ENCODE measurements at places on chromosomes 16 and 17. TPM values are rescaled to one million over a fixed set of nuclear protein-coding genes. Genes with fewer than 3 reads are reported as not detected.

GRCh38 chr17:38418693-38419507 lies 9.4 kb upstream of the ARHGAP23 start:
- peak; percentile 22 for DNase-seq
- peak overlapping the region; percentile 44 for H3K4me3 ChIP-seq
- no peaks in the 10 kb centered on the region for H3K36me3 ChIP-seq
- peaks cover 18% of the 10 kb centered on the region for H3K4me1 ChIP-seq

DNA sequence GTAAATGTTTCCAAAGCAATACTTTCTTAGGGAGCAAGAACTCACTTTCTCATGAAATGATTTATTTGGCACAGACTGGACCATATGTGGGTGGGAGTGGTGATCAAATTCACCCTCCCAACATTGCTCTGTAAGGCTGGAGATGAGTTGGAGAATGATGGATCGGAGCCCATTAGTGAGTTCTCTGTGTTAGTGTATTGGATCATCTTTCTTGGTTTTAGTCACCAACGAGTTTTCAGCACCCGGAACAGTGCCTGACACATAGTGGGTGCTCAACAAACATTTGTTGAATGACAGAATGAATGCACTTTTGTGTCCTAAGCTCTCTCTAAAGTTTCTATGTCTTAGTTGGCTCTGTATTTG lies 104.5 kb upstream of the FAM20A start:
- no peak overlapping the region for H3K4me3 ChIP-seq
- H3K27ac ChIP-seq = no peak overlapping the region
- peaks cover 5% of the 10 kb centered on the region for H3K27me3 ChIP-seq
- no peak for DNase-seq
- no peaks in the 10 kb centered on the region for H3K4me1 ChIP-seq

DNA sequence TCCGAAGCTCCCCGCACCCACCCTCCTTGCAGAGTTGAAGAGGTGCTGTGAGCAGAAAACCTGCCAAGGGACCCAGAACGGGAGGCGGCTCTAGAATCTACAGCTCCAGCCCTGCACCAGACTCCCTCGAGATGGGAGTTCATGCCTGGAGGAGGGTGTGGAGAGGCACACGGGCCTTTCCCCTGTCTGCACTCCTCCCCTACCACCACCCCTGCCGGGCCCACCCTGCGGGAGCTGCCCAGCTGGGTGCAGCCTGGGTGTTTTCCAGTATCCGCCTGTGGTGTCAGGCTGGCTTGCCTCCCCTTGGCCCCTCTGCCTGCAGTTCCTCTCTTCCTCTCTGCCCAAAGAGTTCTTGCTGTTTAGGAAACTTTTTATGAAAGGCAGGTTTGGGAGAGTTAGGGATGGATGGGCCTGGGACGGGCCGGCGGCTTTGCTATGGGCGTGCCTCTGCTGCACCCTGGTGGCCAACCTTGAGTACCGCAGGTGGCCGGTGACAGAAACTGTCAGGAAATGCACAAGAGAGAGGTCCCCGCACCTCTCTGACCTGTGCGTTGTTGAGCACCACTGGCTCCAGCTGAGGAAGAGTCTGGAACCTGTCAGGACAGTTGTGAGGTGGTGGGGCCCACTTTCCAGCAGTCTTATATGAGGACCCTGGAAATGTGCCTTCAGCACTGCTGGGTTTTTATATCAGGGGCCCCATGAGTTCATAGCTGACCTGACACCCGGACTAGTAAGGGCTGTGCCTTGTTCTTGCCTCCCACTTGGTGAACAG lies 354.1 kb downstream of the SEC14L1 start:
- H3K4me3 ChIP-seq = no peak overlapping the region
- H3K4me1 ChIP-seq = peaks cover 27% of the 10 kb centered on the region
- peak overlapping the region; percentile 44 for H3K27ac ChIP-seq
- peaks cover 40% of the 10 kb centered on the region for H3K36me3 ChIP-seq

- no peaks in the 10 kb centered on the region for H3K4me1 ChIP-seq
- H3K36me3 ChIP-seq = no peaks in the 10 kb centered on the region
- H3K27me3 ChIP-seq = no peaks in the 10 kb centered on the region
- H3K4me3 ChIP-seq = no peak overlapping the region
- no peak overlapping the region for H3K27ac ChIP-seq
- DNase-seq = no peak
Measured at GRCh38 chr17:64420143-64420670, 28.7 kb upstream of the MILR1 start.

- no peaks in the 10 kb centered on the region for H3K27me3 ChIP-seq
- no peak overlapping the region for H3K4me3 ChIP-seq
- H3K4me1 ChIP-seq = peaks cover 7% of the 10 kb centered on the region
- H3K36me3 ChIP-seq = peaks cover 11% of the 10 kb centered on the region
Measured at GRCh38 chr17:8873801-8874715, 6.6 kb upstream of the PIK3R6 start.

DNA sequence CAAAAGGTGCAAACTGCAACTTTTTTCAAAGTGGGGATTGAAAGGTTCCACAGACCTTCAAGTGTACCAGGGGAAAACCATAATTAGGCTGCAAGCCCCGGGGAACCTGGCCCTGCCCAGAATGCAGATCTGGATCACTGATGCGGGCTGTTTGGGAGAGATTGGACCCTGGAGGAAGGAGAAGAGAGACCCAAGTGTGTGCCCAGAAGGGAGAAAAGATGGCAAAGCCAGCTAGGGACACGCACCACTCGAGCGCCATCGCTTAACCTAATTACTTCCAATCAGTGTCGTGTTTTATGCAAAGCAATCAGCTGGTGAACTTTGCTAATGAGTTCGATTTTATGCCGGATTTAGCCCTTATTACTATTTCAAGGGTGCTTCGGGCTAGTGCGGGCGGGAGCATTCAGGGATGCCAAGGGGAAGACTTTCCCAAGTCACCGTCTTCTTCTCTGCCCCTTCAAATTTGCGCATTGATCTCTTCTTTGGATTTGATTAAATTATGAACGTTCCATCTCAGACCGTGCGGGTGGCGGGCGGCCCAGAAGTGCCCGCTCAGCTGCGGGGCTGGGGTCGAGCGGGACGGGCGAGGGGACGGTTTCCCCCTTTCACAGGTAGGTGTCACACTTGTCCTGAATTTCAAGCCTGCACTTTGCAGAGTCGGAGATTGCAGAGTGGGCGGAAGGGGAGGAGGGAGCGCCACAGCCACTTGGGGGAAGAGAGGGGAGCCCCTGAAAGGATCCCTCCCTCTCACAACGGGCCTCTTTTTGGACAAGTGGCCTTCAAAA lies 4.0 kb downstream of the IRX5 start:
- peaks cover 6% of the 10 kb centered on the region for H3K36me3 ChIP-seq
- DNase-seq = peak; percentile 24
- no peak overlapping the region for H3K27ac ChIP-seq
- H3K4me3 ChIP-seq = no peak overlapping the region
- peaks cover 75% of the 10 kb centered on the region for H3K27me3 ChIP-seq

GRCh38 chr17:83054518-83055125 lies 24.8 kb upstream of the METRNL start:
- H3K4me1 ChIP-seq = peaks cover 30% of the 10 kb centered on the region
- no peak overlapping the region for H3K4me3 ChIP-seq
- peak overlapping the region; percentile 92 for H3K27ac ChIP-seq
- no peak for DNase-seq

GRCh38 chr16:84548971-84549844 lies 44.7 kb upstream of the MEAK7 start:
- DNase-seq = peak; percentile 82
- H3K27me3 ChIP-seq = no peaks in the 10 kb centered on the region
- peak overlapping the region; percentile 84 for H3K4me3 ChIP-seq
- H3K4me1 ChIP-seq = peaks cover 54% of the 10 kb centered on the region

- no peak for DNase-seq
- no peak overlapping the region for H3K4me3 ChIP-seq
- peaks cover 6% of the 10 kb centered on the region for H3K27me3 ChIP-seq
- H3K36me3 ChIP-seq = no peaks in the 10 kb centered on the region
- no peaks in the 10 kb centered on the region for H3K4me1 ChIP-seq
- H3K27ac ChIP-seq = no peak overlapping the region
Measured at GRCh38 chr16:80280557-80280956, 260.2 kb upstream of the DYNLRB2 start.

DNA sequence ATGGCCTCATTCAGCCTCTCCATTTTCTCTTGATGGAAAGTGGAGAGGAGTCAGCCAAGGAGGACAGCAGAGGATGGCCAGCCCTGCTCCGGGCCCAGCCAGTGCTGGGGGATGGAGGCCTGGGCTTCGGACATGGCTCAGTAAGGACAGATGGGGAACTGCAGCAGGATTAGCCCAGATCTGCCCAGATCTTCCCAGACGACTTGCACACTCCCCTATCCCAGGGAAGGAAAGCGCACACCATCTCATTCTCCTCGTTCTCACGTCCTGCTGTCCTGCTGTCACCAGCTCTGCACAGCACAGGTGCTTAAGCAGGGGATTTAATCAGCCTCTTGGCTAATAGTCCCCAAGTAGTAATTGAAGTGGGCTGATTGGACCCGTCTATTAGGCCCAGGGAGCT lies 100.2 kb upstream of the SDK2 start:
- H3K36me3 ChIP-seq = no peaks in the 10 kb centered on the region
- no peak for DNase-seq
- no peak overlapping the region for H3K4me3 ChIP-seq
- H3K4me1 ChIP-seq = peaks cover 10% of the 10 kb centered on the region

ST6GALNAC2 gene
- total RNA-seq = not detected

MYO15B gene
- 24.9 TPM for total RNA-seq

ECI1 gene
- total RNA-seq = 40.5 TPM

CD300A gene
- total RNA-seq = 2.4 TPM

CPHXL2 gene
- not detected for total RNA-seq

GPR179 gene
- total RNA-seq = 0.07 TPM

CDK3 gene
- 3.8 TPM for total RNA-seq

TBC1D26 gene
- 0.68 TPM for total RNA-seq

SULT1A2 gene
- total RNA-seq = 1.0 TPM

CES1 gene
- total RNA-seq = not detected

SCARF1 gene
- 3.2 TPM for total RNA-seq

Data from activated CD8-positive, alpha-beta T cell treated with anti-CD3 and anti-CD28 coated beads for 36 hours (primary cell).